T-helper 1 cell (primary cell): ENCODE measurements at places on chromosomes 7 and 10.

DNA sequence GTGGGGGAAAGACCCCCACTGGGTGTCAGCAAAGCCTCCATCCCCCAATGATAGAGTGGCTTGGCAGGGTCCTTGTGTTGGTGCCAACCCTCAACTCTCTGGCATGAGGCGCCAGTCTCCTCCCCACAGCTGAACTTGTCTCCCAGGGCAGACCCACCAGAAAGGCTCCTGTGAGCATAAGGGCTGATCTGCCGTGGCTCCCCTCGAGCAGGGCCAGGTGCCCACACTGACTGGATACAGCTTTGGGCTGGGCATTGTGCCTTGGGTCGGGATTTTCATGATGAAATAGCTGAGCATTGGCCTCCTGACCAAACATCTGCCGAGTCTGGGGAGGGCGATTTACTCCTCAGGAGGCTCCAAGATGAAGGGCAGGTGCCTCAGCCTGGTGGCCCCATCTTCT lies 68.1 kb upstream of the NPTX2 start:
- DNase-seq, result no peak

DNA sequence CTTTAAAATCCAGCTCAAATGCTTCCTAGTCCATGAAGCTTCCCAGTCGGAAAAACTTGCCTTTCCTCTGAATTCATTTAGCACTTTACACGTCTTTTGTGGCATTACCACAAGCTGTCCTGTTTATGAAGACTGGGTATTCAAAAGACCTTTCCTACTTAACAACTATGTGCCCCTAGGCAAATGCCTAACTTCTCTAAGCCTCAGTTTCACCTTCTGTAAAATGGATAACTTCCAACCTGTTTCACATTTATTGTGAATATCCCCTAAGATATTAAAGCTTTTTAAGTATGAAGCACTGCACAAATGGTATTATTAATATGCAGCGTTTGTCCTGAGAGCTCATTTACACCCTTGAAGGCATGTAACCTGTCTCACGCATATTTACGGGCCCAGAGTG lies 843 bp downstream of the CFAP70 start:
- no peak for DNase-seq

DNA sequence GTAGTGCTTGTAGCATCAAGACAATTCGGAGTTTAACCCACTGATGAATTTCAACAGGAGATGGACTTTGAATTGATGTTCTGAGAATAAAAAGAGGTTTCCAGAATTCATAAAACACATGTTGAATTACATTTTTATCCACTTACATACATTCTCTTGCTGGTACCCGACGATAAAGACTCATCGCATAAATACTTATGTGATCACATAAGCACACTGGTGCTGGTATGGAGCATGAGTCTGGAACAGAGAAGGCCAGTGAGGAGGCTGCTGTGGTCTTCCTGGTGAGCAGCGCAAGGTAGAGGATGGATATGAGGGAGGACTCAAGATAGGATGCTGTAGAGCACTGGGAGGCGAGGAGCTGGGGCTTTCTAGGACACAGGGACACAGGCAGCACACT lies 109.0 kb downstream of the RNF216 start:
- DNase-seq, result no peak

GRCh38 chr10:81145975-81146374 lies 608.3 kb downstream of the SH2D4B start:
- DNase-seq, result no peak

DNA sequence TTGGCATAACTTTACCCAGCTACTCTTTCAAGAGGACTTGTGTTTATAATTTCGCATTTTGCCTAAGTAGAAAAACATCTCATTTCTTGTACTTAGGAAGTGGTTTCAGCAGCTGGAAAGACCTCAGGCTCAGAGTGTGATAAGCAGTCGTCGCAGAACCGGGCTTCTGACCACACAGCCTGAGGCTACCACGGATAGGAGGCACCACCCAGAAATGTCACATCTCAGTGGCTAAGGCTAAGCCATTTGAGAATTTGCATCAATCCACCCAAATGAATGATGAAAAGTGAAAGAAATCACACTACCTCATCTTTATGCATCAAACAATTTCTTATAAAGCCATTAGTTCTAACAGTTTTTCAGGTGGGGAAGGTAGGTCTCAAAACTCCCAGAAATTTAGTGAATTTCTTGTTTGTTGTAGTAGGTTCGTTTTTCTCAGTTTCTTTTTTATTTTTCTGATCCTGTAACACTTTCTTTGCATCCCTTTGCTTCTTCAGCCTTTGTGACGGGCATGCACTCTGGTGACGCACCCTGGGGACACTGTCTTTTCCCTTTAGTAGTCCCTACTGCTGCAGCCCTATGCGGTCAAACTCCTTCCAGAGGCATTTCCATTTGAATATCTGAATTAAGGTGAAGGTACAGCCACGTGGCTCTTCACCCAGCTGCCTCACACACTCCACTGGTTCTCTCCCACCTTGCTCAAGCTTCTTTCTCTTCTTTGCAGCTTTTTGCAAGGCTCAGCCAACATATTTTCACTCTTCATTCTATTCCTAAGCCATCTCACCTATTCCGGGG lies 68.5 kb downstream of the MAP3K8 start:
- DNase-seq, result no peak

DNA sequence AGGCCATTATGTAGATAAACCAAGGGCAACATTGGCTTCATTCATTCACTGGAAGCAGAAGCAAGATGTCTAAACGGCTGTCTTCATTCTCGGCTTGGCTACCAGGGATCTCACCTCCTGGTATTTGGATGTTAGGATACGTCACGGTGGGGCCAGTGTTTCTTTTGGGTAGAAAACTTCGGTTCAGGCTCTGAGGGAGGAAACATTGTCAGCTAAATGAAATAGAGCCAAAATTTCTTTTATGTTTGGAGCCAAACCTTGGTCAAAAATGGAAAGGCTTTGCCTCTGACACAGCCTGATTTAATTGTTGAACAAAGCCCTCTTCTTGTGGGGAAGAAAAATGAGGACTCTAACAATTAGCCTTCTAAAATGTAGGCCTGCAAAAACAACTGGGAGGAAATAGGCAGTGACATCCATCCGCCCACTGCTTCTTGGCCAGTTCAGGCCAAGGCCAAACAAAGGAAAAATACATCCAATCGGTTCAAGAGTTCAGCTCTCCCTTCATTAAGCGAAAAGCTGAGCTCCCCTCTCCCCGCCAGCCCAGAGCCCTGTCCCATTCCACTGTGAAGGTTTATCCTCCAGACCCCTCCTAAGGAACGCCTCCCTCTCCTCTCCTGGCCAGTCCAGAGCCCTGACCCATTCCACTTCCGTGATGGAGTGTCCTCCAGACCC lies 44.4 kb downstream of the PFKFB3 start:
- DNase-seq, result no peak

GRCh38 chr7:45077579-45077978 lies 11.2 kb downstream of the NACAD start:
- no peak for DNase-seq

DNA sequence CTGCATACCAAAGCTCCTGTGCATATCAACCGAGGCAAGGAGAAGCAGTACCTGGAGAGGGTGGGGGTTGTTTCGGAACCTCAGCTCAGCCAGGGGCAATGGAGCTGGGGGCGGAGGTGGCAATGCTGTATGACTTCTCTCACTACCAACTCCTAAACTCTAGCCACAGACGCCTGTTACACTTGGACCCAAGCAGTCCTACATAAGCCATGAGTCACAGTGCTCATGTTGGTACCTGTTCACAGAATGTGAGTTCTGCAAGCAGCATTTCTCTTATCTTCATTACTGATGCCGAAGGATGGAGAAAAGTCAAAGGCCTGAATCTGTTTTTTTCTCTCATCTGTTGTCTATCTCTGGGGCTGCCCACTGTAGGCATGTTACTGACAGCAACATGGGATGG lies 3.2 kb upstream of the RAB18 start:
- no peak for DNase-seq

DNA sequence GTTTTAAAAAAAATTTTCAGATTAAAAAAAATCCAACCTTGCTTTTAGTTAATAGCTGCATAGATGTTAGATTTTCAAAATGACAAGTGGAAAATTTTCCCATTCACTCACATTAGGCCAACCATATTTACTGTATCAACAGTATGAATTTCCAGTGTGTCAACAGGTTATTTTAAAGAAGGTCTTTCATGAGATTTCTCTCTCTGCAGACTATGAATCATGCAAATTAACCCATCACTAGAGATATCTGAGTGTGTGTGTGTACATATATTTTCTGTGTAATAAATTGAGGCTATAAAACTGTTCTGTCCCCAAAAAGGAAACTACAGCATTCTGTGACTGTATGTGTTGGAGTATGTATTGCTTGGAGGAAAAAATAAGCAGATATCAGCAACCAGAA lies 305.6 kb downstream of the ARL4A start:
- no peak for DNase-seq

- DNase-seq, result no peak
Observed at GRCh38 chr7:81736091-81736490, 33.8 kb downstream of the HGF start.

DNA sequence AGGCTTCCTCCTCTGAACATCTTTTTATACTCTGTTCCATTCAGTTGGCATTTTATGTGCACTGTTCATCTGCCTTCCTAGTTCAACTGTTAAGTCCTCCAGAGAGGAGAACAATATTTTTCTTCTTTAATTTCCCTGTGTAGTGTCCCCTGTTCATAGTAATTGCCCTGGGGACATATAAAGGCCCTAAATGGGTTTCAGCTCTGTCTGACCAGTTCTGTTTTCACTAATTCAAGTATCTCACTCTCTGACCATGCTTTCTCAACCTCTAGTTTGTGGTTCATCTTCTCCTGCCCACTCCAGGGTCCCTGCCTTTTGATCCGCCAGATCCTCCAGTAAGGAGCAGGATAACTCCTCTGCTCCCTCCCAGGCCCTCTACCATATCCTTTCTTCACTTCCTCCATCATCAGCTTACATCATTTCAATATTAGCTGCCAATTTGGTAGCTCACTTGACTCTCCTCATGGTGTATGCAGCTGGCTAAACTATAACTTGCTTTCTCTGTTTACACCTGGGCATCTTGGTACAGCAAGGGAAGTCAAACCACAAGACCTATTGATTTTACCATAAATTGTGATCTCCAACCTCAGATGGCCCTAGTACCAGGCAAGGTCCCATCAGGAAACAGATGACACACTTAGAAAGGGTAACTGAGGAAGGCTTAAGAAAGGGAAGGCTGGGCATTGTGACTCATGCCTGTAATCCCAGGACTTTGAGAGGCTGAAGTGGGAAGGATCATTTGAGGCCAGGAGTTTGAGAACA lies 17.7 kb upstream of the C10orf67 start:
- DNase-seq, result peak; percentile 19

DNA sequence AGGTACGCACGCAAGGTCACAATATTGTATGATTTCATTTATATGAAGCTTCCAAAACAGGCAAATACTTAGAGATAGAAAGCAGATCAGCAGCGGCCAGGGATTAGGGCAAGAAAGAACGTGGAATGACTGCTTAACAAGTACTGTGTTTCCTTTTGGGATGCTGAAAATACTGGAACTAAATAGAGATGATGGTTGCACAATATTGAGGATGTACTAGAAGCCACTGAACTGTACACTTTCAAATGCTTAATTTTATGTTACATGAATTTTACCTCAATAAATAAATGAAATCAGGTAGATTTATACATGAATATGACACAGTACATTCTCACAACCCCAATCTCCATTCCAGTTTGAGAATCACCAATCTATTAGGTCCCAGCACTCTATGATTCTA lies 15.6 kb downstream of the SEM1 start:
- DNase-seq, result no peak

- no peak for DNase-seq
Observed at GRCh38 chr7:31456646-31457368, 57.1 kb upstream of the ITPRID1 start.

GRCh38 chr10:11685787-11686218 lies 56.4 kb upstream of the ECHDC3 start:
- DNase-seq, result no peak

- DNase-seq, result no peak
Observed at GRCh38 chr7:46233585-46234329, 312.7 kb upstream of the IGFBP3 start.

- DNase-seq, result no peak
Observed at GRCh38 chr10:127918572-127918971, 11.7 kb downstream of the PTPRE start.

DNA sequence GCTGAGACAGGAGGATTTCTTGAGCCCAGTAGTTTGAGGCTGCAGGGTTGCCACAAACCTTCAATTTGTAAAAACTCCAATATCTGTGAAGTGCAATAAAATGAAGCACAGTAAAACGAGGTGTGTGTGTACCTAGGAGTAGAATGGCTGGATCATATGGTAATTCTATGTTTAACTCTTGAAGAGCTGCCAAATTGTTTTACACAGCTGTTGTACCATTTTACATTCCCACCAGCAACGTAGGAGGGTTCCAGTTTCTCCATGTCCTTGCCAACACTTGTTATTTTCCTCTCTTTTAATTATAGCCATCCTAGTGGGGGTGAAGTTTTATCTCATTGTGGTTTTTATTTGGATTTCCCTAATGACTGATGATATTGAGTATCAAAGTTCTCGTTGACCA lies 16.2 kb downstream of the PLEKHA1 start:
- no peak for DNase-seq

DNA sequence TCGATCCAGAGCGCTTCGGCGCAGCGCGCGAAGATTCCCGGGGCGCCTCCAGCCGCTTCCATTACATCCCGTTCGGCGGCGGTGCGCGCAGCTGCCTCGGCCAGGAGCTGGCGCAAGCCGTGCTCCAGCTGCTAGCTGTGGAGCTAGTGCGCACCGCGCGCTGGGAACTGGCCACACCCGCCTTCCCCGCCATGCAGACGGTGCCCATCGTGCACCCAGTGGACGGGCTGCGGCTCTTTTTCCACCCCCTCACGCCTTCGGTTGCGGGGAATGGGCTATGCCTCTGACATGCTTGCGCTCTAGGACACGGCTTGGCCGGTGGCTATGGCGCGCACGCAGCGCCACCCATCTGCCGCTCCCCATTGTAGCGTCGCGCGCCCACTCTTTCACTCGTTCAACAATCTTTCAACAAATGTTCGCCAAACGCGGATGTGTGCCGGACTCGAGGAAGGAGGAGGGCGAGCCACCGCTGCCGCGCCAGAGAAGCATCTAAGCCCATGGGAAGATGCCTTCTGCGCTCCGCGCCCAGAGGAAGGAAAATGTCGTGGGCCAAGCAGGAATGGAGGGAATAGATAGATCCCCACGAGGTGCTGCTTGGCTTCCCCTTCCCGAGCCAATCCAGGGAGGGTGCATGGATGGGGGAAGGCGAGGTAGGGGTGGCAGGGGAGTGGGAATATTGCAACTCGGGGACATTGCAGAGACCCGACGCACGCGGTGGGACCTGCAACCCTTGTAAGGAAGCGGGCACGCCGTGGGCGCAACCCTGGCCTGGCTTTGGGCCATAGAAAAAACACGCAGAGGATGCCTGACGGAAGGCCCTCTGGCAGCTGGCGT lies 5.1 kb upstream of the CYP26A1 start:
- no peak for DNase-seq

GRCh38 chr7:122549578-122549977 lies 149.3 kb downstream of the RNF133 start:
- no peak for DNase-seq
